ENCODE measurements at places on chromosomes 13 and 19.
A peak's percentile ranks its signal among the peaks of the same experiment; 100 is the strongest.

DNA sequence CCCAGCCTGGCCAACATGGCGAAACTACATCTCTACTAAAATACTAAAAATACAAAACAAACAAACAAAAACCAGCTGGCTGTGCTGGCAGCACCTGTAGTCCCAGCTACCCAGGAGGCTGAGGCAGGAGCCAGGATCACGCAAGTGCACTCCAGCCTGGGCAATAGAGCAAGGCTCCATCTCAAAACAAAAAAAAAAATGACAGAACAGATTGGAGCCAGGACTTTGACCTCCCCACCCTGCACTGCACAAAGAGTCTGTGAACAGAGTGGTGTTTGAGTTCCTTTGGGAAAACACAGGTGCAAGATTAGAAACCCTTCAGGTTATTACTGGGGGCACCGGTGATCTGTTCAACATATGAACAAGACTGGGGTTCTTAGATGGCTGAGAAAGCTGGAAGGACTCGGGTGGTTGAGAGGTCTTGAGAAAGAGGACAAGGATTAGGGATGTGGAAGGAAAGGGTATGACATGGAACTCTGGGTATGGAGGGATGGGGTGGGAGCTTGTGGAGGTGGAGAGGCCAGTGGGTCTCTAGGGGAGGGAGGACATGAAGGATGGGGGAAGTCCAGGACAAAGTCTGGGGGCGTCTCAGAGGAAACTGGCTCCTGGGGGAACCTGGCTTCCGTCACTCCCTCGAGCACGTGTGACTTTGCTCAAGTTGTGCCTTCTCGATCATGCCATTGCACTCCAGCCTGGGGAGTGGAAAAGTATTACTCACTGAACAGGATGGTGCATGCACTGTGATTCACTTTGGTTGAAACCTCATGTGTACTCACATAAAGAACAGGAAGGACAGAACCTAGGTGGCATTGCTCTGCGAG is 25.9 kb downstream of the RCN3 start:
- DNase-seq, result no peak

GRCh38 chr13:95650696-95651095 is 6.2 kb upstream of the DZIP1 start:
- DNase-seq, result no peak

- no peak for DNase-seq
These were observed 3.0 kb downstream of the PROZ start for GRCh38 chr13:113161433-113161832.

DNA sequence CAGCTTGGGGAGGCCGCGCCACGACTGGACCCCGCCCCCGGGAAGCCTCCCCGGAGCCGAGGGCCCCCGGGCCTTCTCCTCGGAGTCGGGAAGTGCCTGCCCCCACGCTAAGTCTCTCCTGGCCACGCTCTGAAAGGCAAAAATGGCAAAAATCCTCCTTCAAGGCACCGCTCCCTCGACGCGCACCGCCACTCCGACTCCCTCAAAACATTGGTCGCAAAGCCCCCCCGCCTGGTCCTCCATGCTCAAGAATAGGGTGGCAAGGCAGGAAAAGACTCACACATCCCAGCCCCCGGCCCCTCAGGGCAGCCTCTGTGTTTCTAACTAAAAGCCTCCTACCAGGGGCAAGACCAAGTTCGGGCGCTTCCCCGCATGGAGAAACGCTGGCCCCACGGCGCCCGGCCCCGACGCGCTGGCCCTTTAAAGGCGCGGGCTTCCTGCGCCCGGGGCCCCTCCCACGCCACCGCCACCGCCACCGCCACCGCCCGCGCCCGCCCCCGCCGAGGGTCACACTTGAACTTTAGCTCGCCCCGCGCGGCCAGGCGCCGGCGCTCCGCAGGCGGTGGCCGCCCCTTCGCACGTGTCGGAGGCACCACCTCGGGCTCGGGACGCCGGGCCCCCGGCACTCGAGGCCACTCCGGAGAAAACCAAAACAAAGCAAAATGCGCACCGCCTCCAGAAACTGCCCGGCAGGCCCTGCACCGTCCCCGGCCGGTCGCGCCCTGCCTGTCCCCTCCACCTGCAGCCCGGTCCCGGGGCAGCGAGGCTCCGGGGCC is 1.9 kb downstream of the FOXO1 start:
- no peak for DNase-seq

DNA sequence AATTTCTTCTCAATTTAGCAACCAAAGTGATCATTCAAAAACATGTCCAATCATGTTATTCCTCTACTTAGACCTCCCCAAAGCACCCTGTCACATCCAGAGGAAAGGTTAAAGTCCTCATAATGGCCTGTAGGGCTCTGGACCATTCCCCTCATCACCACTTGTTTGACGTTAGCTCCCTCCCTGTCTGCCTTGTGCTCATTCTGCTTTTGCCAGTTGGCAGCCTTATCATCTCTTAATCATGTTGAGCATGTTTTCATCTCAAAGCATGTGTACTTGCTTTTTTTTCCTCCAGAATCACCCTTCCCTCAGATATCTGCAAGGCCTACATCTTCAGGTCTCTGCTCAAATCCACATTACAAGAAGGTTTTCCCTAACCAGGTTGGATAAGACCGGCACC is 25.9 kb downstream of the UBAC2 start:
- DNase-seq, result no peak

DNA sequence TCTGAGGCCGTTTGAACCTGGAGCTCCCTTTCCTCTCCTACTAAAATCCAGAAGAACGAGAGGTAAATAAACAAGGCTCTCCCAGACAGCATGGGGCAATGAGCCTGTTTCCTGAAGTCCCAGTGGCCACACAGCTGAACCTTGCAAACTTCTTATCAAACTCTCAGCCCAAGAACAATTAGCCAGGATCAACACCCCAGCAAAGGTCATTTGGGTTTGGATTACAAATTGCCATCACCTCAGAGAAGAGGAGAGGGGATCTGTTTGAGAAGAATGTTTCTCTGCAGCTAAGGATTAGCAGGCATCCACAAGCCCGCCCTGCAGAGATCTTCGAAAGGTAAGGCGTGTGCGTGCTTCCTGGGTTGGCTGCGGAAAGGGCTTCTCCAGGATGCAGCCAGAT is 201.9 kb upstream of the SOX1 start:
- DNase-seq, result peak; percentile 64

- no peak for DNase-seq
These were observed 158.9 kb upstream of the SGCG start for GRCh38 chr13:23021906-23022305.

DNA sequence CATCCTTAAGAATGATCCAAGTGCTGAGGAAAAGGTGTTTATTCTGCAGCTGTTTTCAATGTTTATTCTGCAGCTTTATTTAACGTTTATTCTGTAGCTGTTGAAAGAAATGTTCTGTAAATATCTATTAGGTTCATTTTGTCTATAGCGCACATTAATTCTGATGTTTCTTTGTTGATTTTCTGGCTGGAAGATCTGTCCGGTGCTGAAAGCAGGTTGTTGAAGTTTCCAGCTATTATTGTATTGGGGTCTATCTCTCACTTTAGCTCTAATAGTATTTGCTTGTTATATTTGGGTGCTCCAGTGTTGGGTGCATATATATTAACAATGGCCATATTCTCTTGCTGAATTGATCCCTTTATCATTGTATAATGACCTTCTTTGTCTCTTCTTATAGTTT is 20.2 kb downstream of the CD70 start:
- DNase-seq, result no peak

All from vagina (tissue), 2 donors.